H54 (cell line): ENCODE measurements at places on chromosomes 1 and 21.

DNA sequence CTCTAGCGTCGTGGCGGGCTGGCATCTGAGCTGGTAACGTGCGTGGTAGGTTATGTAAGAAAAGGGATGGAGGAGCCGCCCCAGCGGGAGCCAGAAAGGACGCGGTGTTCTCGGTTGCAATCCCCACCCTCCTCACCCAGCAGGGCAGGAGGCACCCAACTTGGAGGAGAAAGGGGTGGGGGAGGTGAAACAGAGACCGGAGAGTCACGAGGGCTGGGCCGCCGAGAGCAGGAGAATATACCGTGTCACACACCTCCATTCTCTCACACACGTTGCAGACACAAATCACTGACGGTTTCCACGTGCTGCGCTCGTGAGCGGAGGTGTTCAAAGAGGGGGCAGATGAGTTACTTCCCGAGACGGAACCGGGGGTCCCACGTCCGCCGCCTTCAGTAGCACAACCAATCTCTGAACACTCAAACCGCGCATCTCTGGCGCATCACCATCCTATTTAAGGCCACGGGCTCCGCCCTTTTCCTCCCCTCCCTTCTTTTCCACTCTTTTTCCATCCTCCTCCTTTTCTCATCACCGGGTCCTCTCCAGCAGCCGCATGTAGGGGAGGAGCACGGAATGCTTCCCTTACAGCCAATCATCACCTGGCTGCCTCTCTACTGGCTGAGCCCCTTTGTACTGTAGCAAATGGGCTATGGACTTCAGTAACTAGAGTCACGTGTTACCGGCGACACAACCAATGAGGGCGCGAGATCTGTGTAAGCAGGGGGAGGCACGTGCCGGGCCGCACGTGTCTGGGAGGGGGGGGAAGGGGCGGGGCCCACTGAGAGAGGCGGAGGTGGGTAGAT lies at the start of gene CIART:
TSS of gene CIART (plus strand) at position 797 of the 800 bp plus-strand sequence. CDS start 714 bp downstream, outside the sequence.
- DNase-seq = peak; percentile 86

DNA sequence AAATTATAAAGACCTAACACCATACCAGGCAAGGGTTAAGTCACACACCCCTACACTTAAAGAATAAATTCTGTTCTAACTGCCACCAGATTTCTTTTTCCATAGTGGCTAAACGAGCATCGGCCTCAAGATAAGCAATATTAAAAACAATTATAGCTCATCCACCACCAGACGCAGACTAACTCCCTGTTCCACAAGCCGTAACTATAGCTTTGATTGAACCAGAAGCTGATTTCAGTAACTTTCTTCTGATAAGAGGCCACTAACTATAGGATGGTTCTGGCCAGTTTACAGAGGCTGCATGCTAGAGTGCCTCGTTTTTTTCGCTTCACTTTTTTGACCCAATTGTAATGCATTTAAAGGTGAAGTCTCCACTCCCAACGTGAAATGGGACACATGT lies 238.8 kb downstream of the MRPL39 start:
- no peak for DNase-seq

DNA sequence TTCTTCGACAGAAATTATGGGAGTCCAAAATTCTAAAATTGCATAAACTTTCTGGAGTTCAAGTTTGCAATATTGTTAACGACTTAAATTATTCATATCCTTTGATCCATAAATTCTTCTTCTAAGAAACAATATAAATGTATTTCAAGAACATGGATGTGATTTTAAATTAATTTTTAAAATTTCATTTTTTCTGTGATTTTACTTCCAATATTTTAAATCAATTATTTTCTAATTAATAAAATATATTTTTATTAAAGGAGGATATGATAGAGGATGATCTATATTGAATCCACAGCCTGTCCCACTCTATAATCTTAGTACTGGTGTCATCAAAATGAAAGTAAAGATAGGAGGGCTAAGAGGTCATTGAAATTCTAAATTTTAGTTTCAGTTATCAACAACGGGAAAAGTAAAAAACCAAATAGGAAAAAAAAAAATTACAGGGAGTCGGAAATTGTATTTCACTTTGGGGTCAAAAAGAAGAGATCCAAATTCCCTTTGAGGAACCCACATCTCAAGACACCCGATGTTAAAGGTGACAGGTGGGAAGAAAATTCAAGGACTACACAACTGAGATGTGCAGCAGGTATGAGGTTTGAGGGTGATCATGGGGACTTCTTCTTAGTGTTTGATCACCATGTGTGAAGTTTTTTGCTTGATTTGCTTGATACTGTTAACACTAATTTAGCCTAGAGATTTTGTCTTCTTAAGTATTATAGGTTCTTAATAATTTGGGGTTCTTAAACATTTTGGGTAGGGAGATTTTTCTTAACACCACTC lies 154.8 kb upstream of the RGS18 start:
- no peak for DNase-seq

- DNase-seq = no peak
Observed at GRCh38 chr1:225863167-225863566, 19.0 kb downstream of the TMEM63A start.

GRCh38 chr1:183023146-183023600 lies at the start of gene LAMC1:
TSS of gene LAMC1 (plus strand) at chr1:183023420. CDS start at chr1:183023717, 297 bp downstream.
- peak; percentile 72 for DNase-seq

GRCh38 chr21:34192646-34193285 lies 119.4 kb downstream of the MRPS6 start:
- no peak for DNase-seq

DNA sequence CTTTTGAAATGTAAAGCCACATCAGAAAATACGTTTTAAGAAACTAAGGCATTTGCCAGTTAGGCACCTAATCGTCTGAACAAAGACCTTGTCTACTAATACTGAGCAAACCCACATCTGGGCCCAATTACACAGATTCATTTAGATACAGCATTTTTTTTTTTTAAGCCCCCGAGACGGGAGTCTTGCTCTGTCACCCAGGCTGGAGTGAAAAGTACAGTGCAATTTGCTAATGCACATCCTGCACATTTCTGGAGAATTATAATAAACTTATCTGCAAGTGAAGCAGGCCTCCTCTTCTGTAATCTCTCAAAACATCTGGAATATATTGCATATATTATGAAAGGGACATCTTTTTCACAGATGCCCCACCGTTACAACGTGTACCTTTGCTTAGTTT lies 3.3 kb downstream of the RSRP1 start:
- DNase-seq = no peak
